Right atrium auricular region (tissue), 2 donors: ENCODE measurements at places on chromosomes 3 and 15. TPM values are rescaled to one million over a fixed set of nuclear protein-coding genes. Genes with fewer than 3 reads are reported as not detected.

Gene ZNF385D
- total RNA-seq, result 1.1 TPM

GRCh38 chr3:172600644-172601065, 77.4 kb upstream of the TNFSF10 start:
- no peak for DNase-seq
- no peaks in the 10 kb centered on the region for H3K4me1 ChIP-seq
- no peak overlapping the region for H3K27ac ChIP-seq
- H3K27me3 ChIP-seq, result no peaks in the 10 kb centered on the region

- peaks cover 9% of the 10 kb centered on the region for H3K4me1 ChIP-seq
- no peaks in the 10 kb centered on the region for H3K27me3 ChIP-seq
- H3K27ac ChIP-seq, result no peak overlapping the region
- no peaks in the 10 kb centered on the region for H3K36me3 ChIP-seq
Measured at GRCh38 chr3:160956785-160957184, 148.4 kb downstream of the B3GALNT1 start.

- H3K4me3 ChIP-seq, result no peak overlapping the region
- no peaks in the 10 kb centered on the region for H3K27me3 ChIP-seq
- DNase-seq, result no peak
- no peaks in the 10 kb centered on the region for H3K36me3 ChIP-seq
- H3K27ac ChIP-seq, result no peak overlapping the region
Measured at GRCh38 chr3:130519754-130520153, 2.8 kb downstream of the COL6A6 start.

Gene UQCRC1
- total RNA-seq, result 847 TPM

GRCh38 chr15:28107904-28108275, 8.8 kb upstream of the OCA2 start:
- no peak overlapping the region for H3K4me3 ChIP-seq
- no peaks in the 10 kb centered on the region for H3K27me3 ChIP-seq
- DNase-seq, result no peak
- no peaks in the 10 kb centered on the region for H3K4me1 ChIP-seq
- H3K36me3 ChIP-seq, result peaks cover 17% of the 10 kb centered on the region
- H3K27ac ChIP-seq, result no peak overlapping the region

Gene NDUFAF3
- 297 TPM for total RNA-seq

- no peak overlapping the region for H3K4me3 ChIP-seq
- no peak overlapping the region for H3K27ac ChIP-seq
- DNase-seq, result no peak
- no peaks in the 10 kb centered on the region for H3K27me3 ChIP-seq
- no peaks in the 10 kb centered on the region for H3K4me1 ChIP-seq
- no peaks in the 10 kb centered on the region for H3K36me3 ChIP-seq
Measured at GRCh38 chr3:20564966-20565365, 379.0 kb upstream of the SGO1 start.
